ENCODE measurements at places on chromosomes 7 and 10.
A peak's percentile ranks its signal among the peaks of the same experiment; 100 is the strongest.

DNA sequence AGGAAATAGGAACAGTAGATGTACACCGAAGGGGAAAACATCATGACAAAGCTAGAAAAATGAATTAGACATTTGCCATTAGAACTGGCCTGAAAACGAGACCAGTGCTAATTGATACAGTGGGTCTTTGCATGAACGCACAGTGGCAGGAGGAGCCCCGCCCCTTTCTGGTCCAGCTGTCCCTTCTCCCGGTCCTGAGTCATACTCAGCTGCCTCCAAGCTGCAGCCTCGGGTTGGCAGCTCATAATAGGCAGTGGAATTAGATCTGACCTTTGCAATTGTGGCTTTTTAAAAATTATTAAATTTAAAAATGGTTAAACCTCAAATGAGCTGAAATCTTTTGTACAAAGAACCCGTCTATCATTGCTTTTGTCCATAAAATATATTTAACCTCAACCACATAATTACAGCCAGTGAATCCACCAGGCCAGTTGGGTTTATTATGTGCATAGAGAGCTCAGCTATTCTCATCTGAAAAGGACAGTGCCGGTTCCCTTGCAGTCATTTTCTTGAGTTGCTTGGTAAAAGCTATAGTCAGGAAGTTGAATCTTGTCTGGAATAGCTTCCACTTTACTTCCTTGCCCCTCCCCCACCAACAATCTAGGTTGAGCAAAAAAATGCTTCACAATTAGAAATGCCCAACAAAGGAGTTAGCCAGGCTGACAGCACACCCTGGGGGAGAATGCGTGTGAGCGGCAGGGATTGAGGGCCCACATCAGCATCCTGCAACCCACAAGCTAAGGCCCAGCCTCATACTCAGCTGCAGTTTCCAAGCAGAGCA lies 147.1 kb downstream of the BUB3 start:
- DNase-seq = no peak

- DNase-seq = no peak
Measured at GRCh38 chr10:98384531-98385133, 30.4 kb downstream of the PYROXD2 start.

DNA sequence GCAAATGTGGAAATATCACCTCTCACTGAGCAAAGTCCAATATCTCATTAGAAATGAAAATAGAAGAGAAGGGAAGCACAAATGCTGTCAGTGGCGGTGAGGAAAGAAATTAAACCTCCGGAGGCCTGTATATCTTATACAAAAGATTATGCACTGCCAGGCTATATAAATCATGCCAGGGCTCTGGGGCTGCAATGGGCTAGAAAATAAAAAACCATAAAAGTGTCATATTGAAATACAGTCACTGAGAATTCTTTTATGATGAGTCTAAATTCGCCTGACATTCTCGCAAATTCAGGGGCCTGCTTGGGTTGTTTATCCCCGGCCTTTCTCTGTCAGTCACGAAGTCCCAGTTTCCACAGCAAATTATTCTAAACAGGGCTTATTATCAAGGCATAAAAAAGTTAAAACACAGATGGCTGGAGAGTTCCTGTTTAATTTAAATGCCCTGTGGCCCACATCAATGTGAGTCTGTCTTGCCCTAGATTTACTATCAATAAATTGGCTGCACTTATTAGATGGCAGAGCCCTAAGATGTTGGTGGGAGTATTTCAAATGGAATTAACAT lies 193.8 kb downstream of the SNX10 start:
- DNase-seq = no peak

- DNase-seq = no peak
Measured at GRCh38 chr10:100978901-100979195, 8.4 kb downstream of the MRPL43 start.

DNA sequence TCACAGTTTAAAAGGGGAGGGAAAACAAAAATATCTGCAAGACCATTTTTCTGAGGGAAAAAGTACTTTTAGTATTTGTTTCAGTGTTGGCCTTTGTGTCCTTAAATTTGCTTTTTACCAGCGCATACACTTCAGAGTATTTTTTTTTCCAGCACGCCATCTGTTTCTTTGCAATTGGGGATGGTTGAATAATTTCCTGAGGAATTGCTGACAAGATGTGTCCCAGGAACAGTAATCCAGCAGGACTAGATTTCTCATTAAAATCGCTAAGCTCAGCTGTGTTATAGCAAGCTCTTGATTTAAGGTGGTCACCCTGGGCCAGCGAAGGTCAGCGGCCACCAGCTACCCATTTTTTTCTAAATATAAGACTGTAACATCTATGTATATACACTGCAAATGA lies 156.9 kb upstream of the RHOBTB1 start:
- no peak for DNase-seq

GRCh38 chr7:42790196-42790595 lies 121.7 kb downstream of the C7orf25 start:
- no peak for DNase-seq

- DNase-seq = no peak
Measured at GRCh38 chr10:51707392-51707791, 8.0 kb upstream of the CSTF2T start.

GRCh38 chr10:95445837-95446486 lies 115.2 kb downstream of the SORBS1 start:
- peak; percentile 23 for DNase-seq

- DNase-seq = no peak
Measured at GRCh38 chr10:4250587-4250887, 465.5 kb upstream of the KLF6 start.

GRCh38 chr7:91267171-91267955 lies 3.1 kb downstream of the FZD1 start:
- DNase-seq = no peak

DNA sequence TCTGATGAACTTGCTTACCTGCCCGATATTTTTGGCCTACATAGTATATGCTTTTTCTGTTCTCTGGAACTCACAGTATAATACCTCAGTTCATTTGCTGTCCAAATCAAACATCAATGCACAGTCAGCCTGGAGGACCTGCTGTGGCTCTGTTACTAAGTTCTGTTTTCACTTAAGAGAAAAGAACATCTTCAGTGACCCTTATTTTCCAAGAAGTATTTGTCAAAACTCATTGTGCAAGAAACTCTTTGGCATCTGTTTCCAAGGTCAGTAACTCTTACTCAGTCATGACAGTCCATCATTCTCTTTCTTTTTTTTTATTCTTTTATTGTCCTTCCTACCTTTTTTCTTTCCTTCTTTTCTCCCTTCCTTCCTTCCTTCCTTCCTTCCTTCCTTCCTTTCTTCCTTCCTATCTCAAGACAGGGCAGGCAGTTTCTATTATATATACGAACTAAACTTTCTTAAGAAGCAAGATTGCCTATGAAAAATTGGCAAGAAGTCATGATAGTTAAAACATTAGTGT lies 37.8 kb upstream of the SEM1 start:
- DNase-seq = no peak

DNA sequence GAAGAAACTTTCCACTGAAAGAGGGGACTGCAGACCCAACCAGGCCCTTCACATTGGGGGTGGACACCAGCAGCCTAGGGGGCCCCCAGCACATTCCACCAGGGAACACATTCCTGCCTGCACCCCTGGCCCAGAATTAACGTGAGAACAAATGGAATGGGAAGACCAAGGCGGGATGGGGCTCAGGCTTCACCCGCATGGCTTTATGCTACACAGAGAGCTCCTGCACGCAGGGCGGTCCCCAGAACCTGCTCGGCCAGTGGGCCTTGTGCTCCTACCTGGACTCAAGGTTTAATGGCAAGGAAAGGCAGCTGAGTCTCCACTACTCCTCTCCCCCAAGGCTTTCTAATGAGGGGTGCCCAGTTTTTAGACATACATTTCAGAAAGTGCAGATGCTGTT lies 146.3 kb upstream of the GPR26 start:
- DNase-seq = no peak

DNA sequence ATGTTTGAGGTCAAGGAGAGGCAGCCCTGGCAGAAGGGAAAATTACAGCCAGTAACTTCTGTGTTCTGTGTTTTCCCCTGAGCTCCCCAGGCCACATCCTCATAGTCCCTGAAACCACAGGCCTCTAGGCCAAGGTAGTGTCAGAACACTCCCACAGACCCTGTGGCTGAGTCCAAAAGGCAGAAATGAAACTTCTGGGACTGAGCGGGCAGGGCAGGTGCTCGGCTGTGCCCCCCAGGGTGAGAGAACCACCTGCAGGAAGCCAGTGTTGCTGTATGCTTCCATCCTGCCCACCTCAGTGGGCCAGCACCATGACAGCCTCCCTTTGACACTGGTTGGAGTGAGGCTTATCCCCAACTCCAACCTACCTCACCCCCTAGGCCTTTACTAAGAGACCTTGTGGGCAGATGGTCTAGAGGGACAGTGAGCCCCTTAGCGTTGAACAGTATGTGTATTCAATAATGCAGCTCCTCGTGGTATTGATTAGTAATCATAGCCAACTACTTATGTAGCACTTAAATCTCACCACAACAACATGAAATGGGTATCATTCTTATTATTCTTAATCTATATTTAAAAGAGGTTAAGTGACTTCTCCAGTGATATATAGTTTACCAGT lies 30.3 kb downstream of the PIK3CG start:
- no peak for DNase-seq

- no peak for DNase-seq
Measured at GRCh38 chr7:2719007-2719406, 31.0 kb downstream of the AMZ1 start.

DNA sequence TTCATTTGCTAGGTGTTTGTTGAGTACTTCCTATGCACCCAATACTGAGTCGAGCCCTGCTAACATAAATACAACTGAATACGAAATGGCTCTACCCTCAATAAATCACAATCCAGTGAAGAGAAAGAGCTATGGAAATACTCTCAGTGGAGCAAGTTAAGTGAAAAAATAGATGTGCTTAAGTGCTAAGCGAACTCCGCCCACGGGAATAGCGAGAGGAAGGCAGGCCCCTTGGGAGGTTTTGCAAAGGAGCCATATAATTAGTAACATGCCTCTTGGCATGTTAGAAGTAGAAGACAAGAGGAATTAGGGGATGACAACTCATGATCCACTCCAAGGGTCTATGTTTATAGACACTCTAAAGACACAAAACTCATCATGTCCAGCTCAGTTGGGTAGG lies 42.8 kb upstream of the TSPAN33 start:
- no peak for DNase-seq

- DNase-seq = no peak
Measured at GRCh38 chr7:96402913-96403312, 81.0 kb upstream of the SLC25A13 start.

- no peak for DNase-seq
Measured at GRCh38 chr10:47042780-47043750, 131.8 kb downstream of the PTPN20 start.

GRCh38 chr7:46630031-46630430 lies 709.0 kb upstream of the IGFBP3 start:
- DNase-seq = no peak

DNA sequence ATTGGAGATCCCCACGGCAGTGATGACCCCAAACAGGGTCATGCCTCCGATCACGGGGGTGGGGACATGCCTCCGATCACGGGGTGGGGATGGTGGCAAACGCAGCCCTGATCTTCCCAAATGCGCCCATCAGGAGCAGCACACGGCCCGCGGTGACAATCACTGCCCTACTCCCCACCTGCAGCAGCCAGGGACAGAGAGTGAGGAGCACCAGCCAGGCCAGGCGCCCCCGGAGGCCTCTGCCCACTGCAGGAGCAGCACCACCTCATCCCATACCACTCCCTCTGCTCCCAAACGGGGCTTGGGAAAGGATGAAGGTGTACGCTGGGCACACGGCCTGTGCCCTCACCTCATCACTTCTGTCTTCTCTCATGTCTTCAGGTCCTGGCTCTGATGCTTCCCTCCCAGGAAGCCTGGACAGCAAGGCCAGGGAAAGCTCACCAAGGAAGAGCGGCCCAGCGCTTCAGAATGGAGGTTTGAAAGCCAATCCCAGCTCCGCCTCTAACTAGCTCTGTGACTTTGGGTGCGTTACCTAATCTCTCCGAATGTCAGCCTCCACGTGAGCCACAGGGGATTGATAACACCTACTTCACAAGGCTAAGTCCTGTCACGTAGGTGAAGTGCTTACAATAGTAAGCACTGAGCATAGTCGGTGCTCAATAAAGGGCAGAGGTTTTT lies 37.1 kb downstream of the STRA8 start:
- no peak for DNase-seq

DNA sequence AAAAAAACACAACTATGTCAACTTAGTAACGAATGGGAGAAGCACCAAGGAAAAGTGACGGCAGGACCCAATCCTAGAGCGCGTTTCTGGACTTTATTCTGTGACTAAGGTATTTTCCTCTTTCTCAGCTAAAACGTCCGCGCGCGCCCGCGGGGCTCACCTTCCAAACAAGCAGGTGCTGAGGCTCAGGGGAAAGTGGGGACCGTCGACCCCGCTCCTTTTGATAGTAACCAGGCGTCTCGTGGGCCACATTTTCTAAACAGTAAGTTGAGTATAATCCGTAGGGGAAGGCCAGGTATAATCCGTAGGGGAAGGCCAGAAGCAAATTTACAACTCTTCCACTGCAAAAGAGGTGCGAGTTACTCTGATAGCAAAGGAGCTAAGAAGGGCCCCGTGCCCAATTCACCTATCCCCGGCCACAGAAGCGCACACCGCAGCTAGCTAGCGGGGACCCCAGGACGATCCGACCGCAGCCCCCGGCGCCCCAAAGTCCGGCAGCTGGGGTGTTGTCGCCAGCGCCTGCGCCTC lies 743 bp downstream of the MKI67 start:
- no peak for DNase-seq

DNA sequence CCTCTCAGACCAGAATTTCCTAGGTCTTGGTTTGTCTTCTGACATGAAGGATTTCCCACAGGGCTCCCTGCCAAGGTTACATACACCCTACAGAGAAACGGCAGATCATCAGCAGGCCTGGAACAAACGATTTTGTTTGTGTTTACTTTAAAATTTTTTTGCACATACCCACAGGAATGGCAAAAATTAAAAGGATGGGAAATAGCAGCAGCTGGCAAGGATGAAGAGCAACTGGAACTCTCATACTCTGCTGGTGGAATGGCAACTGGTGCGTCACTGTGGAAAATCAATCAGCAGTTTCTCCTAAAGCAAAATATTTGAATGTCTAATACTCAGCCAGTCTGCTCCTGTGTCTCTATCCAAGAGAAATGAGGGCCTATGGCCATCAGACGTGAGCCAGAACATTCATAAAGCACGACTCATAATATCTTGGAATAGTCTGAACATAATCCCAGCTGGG lies 6.5 kb downstream of the BAIAP2L1 start:
- no peak for DNase-seq

GRCh38 chr10:121240556-121240955 lies 357.7 kb downstream of the FGFR2 start:
- no peak for DNase-seq

GRCh38 chr7:92909686-92910475 lies 73.5 kb upstream of the CDK6 start:
- DNase-seq = no peak

- DNase-seq = no peak
Measured at GRCh38 chr10:88531392-88532052, 51.6 kb downstream of the RNLS start.

DNA sequence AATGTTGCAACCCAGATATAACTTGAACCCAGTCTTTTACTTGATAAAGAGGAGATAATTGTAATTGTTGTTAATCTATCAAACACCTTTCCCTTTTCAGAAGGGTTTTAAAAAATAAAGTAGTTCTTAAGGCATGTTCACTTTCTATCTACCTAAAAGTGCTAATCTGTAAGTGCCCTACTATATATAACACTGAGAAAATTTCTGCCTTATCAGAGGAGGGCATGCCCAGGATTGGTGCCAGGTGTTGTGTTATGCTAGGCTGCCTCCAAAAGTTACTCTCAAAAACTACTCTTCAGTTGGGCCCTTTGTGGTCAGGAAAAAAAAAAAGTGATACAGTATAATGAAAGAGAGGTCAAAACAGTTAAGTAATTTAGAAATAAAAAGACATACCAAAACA lies 36.3 kb downstream of the SMNDC1 start:
- no peak for DNase-seq
